Lung microvascular endothelial cell (primary cell): ENCODE measurements at places on chromosomes 7 and 10.
A peak's percentile ranks its signal among the peaks of the same experiment; 100 is the strongest.

DNA sequence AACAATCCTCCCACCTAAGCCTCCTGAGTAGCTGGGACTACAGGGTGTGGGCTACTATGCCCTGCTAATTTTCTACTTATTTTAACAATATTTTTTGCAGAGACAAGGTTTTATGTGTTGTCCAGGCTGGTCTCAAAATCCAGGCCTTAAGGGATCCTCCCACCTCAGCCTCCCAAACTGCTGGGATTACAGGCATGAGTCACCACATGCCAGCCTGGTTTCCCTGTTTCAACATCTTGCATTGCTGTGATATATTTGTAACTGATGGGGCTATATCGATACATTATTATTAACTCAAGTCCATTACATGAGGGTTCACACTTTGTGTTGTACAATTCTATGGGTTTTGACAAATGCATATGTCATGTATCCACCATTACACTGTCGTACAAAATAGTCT, 41.9 kb upstream of the OGDHL start:
- DNase-seq = no peak

DNA sequence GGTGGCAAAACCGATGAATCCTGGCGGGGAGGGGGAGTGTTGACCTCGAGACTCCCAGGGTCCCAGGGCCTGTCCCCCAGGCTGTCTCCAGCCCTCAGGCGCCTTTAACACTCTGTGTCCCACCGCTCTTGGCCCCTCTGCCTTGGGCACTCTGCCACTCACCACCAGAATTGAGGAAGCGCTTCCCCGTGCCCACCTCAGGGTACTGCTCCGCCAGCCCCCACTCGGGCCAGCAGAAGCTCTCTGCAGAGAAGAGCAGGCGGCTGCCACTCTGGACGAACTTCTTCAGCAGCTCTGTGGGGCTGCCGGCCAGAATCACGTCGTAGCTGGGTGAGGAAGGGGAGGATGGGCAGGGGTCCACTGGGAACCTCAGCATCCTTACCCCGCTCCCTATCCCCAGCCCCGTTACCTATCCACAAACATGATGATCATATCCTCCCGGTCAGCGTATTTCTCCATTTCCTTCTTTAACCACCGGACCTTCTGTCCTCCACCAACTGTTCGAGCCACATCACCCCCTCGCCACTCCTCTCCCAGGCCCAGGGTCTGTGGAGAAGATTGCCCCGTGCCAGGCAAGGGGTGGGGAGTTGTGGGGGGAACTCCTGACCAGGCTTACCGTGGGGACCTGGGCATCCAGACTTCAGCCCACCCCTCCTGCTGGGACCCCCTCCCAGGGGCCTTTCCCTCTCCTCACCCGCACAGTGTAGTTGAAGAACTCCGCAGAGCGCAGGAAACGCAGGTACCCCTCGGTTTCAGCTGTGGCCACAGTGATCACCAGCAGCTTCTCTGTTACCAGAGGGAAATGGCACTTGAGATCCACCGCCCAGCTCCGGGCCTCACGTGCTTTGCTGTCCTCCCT, 1.2 kb downstream of the PLOD3 start:
- DNase-seq = peak; percentile 29

GRCh38 chr10:62740885-62741745, 63.4 kb upstream of the ADO start:
- no peak for DNase-seq

DNA sequence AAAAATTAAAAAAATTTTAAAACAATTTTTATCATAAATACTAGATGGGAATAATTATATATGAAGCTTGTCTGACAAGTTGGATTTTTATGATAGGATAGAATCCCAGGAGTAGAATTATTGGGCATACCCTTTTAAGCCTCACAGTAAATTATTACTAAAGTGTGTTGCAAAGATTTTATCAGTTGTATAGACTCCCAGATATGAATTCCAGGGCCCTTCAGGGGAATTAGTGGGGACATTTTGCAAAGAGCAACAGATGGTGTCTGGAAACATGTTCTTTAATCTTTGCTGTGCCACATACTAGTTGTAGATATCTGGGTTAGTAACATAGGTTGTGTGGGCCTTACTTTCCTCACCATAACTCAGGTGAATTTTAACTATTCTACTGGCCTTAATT, 28.7 kb downstream of the ZEB1 start:
- no peak for DNase-seq

- DNase-seq = no peak
Measured at GRCh38 chr10:132350946-132351345, 19.0 kb downstream of the LRRC27 start.

GRCh38 chr10:2703953-2704352, 363.4 kb upstream of the PFKP start:
- DNase-seq = no peak

GRCh38 chr10:110209926-110210673, 2.7 kb downstream of the MXI1 start:
- DNase-seq = peak; percentile 25

GRCh38 chr10:113716109-113716910, 35.2 kb upstream of the PLEKHS1 start:
- DNase-seq = no peak

- no peak for DNase-seq
Measured at GRCh38 chr10:29069941-29070340, 218.9 kb upstream of the LYZL1 start.

DNA sequence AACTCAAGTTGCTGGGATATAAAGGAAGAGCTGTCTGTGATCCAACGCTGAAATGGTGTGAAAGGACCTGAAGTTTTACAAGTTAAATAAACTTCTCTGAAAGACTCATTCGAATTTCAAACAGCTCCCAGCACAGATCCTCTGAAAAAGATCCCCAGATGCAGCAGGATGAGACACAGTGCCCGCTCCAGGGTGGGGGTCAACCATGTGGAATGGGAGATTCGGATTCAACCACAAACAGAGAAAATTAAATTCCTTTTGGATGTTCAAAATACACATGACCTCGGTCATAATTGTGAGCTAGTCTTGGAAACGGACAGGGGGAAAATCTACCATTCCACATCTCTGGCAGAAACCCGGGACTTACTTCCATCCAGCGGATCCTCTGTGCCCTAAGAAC, 119.6 kb downstream of the PRKAG2 start:
- no peak for DNase-seq

GRCh38 chr7:8931906-8932646, 498.7 kb downstream of the NXPH1 start:
- no peak for DNase-seq

DNA sequence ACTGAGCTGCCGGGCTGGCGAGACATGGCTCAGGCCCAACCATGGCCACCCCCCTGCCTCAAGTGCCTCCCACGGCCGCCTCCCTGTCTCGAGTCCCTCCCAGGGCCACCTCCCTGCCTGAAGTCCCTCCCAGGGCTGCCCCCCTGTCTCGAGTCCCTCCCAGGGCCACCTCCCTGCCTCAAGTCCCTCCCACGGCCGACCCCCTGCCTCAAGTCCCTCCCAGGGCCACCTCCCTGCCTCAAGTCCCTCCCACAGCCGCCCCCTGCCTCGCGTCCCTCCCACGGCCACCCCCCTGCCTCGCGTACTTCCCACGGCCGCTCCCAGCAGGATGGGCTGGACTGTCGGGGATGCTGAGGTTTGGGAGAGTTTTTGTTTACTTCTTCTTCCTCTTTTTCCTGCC, 462.5 kb downstream of the PTPRN2 start:
- no peak for DNase-seq

- no peak for DNase-seq
Measured at GRCh38 chr10:9858816-9859215, 1158.9 kb upstream of the CELF2 start.

DNA sequence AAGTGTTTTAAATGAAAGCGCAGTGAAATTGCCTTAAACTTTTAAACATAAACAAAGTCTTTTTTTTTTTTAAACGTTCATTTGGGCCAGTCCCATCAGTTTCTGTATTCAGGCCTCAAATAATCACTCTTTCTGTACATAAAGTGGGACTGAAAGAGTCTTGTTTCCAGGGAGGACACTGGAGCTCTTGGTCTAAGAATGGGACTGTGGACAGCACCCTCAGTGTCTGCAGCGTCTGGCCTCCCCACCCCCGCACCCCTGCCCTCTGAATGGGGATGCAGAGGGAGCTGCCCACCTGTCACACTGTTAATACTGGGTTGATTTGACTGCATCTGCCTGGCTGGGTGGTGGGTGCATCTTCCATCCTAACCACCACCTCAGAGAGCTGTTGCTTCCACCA, 5.2 kb downstream of the ZNF365 start:
- no peak for DNase-seq

GRCh38 chr7:96562966-96563365, 146.7 kb downstream of the SEM1 start:
- no peak for DNase-seq
